Caudate nucleus (tissue), 63 donors: ENCODE measurements at places on chromosomes 7 and 10.

DNA sequence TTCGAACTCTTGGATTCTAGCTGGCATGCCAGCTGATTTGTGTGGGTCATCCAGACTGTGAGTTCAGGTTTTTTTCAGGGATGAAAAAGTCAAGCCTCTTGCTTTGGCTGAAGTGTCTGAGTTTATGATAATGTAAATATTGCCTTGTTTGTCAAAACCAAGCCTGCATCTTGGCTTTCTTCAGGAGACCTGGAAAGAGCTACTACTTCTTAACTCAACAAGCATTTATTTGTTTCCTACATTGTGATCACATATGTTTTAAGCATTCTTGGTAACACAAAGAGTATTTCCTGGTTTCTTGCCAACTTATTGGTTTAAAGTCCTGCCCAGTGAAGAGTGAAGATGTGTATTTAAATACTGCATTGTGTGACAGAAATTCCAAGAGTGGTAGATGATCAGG is 407.1 kb downstream of the LRMDA start:
- DNase-seq: no peak

DNA sequence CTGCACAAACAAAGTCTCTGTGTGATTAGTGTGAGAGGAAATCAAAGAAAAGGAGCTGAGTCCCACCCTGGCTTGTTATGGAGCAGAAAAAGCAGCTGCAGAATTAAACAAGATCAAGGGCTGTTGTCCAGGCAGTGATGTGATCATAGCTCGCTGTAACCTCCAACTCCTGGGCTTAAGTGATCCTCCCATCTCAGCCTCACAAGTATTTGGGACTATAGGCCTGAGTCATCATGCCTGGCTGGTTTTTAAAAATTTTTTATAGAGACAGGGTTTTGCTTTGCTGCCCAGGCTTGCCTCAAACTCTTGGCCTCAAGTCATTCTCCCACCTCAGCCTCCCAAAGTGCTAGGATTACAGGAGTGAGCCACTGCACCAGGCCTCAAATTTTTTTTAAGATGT is 88.9 kb downstream of the IPMK start:
- no peak for DNase-seq

DNA sequence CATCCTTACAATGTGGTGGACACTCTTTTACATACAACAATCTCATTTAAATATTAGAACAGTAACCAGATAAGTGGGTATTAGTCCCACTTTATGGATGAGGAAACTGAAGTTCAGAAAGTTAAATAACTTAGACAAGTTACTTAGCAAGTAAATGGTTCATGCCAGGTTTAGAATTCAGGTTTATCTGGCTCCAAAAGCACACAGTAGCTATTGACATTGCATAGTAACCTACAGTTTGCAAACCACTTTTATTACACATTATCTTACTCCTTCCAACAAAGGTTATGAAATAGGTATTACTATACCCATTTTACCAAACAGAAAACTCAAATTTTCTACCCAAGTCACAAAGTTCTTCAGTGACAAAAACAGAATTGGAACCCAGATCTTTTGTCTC is 19.7 kb upstream of the NKX2-3 start:
- no peak for DNase-seq

DNA sequence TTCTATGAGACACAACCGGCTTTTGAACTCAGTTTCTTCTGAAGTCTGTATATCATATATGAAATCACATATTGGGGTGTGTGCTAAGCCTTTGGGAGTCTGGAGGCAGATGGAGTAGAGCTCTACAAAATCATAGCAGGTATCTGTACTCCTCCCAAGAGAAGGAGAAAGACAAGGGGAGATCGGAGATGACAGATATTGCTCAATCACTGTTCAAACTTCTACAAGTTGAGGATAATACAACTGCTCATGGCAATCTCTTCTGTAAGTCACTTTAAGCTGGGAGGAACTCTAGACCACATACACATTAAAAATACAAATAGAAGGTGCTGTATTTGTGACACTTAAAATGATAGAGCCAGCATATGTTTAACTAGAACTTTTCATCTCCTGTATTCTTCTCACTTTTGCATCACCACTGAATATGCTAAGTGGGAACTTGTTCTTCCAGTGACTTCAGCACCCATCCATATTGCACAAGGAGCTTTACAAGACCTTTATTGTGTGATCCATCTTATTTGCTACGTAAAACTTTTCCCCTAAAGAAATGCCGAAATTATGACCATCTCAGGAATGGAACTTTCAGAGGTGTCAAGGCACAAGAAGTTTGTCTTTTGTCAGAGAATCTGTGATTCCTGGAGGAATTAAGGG is 381.4 kb downstream of the PHTF2 start:
- DNase-seq: no peak

DNA sequence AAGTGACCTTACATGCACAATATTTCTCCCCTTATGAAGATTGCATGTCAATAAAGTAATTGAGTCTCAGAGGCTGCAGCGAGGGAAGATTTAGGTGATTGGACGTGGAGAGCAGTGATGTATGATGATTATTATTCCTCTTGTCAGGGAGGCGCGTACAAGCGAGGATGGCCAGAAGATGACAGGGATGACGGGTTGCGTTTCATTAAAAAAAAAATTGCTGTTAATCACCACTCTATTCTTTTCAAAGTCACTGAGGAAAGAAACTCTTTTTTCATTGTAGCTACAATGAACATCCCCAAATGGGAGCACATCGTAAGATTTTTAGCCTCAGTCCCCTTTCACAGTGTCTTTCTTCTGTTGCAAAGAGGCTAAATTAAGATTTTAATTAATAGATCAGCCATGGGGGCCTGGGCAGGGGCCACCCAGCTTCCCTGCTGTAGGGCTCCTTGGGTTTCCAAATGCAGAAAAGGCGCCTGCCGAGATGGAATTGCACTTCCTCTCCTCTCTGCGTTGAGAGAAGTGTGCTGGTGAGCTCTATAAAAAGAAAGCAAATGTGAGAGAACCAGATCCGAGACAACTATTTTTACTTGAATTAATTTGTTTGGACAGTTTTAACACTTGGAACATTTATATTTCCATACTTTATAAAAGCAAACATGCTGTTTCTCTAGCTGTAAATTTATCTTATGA is 998.1 kb downstream of the LRMDA start:
- DNase-seq: no peak

- no peak for DNase-seq
These were observed 4.9 kb downstream of the SMURF1 start for GRCh38 chr7:99139036-99139435.

GRCh38 chr7:91668217-91668616 is 212.3 kb downstream of the MTERF1 start:
- DNase-seq: no peak

GRCh38 chr7:104005197-104005596 is 15.7 kb upstream of the RELN start:
- DNase-seq: no peak

- no peak for DNase-seq
These were observed 58.4 kb upstream of the PCGF5 start for GRCh38 chr10:91162050-91162494.

- DNase-seq: no peak
These were observed 271.7 kb downstream of the TRIL start for GRCh38 chr7:28686418-28686800.

DNA sequence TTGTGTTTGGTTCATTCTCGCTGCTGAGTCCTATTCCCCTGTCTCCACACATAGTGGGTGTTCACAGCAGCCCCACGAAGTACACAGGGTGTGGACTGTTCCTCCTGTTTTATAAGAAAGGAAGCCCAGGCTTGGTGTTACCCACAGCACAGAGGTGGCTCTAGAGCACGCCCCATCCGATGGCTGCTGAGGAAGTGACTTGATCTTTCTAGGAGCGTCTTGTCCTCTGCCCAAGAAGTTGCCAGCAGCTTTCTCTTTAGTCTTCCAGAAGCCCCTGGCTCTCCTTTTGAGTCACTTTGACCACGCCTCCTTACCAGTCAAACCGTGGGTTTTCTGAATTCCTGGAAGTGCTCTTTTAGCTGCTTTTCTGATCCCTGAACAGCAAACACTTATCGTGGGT is 94.0 kb downstream of the GRK5 start:
- DNase-seq: no peak

DNA sequence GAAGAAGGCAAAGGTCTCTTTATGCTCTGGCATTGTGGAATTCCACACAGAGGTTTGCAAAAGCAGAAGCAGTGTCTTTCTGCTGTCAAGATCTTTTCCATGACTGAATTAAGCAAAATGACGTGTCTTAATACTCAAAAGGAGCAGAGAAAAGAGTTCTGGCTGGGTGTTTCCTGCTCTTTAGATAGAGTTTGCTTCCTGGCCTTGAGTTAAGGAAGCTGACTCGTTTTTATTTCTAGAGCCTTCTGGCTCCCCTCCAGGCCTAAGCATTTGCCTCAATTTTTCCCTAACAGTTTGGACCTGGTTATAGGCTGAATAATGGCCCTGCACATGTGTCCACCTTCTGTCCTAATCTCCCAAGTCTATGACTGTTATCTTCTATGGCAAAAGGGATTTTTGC is 21.6 kb downstream of the TAS2R41 start:
- DNase-seq: no peak

- no peak for DNase-seq
These were observed 9.1 kb upstream of the TMEM236 start for GRCh38 chr10:17742918-17743317.

- no peak for DNase-seq
These were observed 555.7 kb downstream of the AUTS2 start for GRCh38 chr7:70153933-70154332.

GRCh38 chr7:157405501-157405900 is 68.7 kb downstream of the DNAJB6 start:
- DNase-seq: no peak

DNA sequence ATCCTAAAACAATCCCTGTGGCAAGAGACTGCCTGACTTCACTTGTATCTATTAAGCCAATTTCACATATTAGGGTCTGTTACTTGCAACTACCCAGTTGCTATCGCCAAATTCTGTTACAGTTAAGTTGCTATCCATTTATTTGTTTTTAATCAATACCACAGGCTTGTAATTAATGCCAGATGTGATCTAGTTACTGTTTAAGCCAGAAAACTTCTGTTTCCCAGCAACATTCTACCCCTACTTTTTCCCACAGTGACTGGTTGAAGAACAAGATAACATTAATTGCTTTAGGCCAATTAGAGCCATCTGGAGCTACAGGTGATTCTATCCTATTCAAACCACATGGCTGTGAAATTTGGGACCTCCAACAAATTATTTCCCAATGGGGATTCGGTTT is 131.3 kb downstream of the ALOX5 start:
- no peak for DNase-seq

DNA sequence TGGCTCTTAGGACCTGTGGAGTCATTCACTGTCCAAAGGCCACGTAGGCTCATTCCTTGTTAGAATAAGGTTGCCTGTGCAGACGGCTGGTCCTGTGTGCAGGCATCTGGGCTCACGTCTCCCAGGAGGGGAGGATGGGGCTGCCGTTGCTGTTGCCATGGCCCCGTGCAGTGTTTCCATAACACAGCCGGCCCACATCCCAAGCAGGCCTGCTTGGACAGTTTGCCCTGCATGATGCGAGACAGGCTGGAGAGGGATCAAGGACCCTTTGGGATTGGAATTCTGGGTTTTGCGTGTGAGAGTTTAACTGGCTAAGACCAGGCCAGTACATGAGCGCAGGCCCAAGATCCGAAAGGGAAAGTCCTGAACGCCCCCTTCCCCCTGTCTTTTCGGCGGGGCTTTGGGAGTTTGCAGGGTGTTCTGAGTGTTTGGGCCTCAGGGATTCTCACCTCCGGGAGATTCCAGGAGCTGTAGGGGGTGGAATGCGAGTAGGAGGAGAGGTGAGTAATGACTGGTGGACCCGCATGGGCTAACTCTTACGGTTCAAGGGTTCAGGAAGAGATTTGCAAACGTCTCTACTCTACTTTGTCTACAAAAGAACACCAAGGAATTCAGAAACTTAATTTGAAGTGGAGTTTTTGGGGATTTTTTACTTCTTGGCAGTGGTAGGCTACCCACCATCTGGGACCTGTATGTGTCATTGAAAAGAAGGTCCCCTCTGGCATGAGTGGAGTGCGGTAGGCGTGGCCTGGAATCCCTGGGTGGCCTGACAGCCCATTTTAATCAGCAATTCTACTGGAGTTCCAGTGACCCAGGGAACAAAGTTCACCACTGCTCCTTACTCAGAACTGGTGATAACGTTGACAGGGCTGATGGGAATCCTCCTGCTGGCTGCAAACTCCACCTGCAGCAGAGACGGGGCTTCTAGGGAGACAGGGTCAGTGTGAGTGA is 125.4 kb downstream of the ITIH5 start:
- no peak for DNase-seq

DNA sequence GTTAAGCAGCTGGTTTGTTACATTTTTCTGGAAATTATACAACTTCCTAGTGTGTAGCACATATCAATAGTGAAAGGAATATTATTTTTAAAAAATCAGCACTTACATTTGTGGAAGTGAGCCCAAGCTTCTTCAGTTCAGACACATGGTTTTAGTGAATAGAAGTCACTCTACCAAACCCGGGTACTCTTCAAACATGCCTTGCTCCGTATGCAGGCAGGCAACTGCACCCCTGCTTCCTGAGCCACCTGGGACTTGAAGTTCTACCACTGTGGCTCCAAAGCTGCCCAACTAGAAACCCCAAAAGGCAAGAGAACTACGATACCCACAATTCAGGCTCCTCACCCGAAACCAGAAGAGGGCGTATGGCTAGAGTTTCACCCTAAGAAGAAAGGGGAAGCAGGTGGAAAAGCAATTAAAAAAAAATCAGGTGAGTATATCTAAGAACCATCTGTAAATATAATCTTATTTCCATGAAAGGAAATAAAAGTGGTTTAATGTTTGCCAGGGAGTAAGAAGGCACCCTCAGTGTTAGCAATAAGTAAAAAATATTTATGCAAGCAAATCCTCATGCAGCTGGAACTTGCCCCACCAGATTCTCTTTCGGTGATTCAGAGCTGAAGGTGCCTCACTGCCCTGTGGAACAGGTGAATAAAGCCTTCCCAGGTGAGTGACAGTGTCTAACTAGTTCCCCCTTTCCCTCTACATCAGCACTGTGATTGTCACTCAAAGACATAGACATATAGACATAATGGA is at the start of gene MACC1:
Gene MACC1, minus strand, starts transcription at position 192 of the 756 bp plus-strand sequence. CDS start 55,522 bp downstream, outside the sequence.
- no peak for DNase-seq
